ENCODE measurements at places on chromosomes 2 and 18. TPM values are rescaled to one million over a fixed set of nuclear protein-coding genes. Genes with fewer than 3 reads are reported as not detected.

DNA sequence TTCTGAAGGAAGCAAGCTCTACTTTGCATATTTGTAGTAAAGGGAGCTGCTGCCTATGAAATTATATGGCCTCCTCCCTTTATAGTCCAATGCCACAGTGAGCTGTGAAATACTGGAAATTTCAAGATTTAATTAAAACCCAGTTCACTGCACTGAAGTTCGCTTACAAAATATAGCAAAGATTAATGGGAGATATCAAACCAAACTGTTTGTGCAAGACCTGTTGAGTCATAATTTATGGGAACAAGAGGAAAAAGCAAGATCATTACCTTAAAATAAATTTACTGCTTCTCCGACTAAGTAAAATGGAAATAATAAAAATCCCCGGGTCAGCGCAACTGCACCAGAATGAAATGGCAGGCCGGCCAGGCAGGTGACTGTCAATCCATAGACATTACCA lies 215.5 kb upstream of the RAB6C start:
- no peaks in the 10 kb centered on the region for H3K36me3 ChIP-seq
- no peak overlapping the region for H3K27ac ChIP-seq
- H3K4me3 ChIP-seq: no peak overlapping the region

DNA sequence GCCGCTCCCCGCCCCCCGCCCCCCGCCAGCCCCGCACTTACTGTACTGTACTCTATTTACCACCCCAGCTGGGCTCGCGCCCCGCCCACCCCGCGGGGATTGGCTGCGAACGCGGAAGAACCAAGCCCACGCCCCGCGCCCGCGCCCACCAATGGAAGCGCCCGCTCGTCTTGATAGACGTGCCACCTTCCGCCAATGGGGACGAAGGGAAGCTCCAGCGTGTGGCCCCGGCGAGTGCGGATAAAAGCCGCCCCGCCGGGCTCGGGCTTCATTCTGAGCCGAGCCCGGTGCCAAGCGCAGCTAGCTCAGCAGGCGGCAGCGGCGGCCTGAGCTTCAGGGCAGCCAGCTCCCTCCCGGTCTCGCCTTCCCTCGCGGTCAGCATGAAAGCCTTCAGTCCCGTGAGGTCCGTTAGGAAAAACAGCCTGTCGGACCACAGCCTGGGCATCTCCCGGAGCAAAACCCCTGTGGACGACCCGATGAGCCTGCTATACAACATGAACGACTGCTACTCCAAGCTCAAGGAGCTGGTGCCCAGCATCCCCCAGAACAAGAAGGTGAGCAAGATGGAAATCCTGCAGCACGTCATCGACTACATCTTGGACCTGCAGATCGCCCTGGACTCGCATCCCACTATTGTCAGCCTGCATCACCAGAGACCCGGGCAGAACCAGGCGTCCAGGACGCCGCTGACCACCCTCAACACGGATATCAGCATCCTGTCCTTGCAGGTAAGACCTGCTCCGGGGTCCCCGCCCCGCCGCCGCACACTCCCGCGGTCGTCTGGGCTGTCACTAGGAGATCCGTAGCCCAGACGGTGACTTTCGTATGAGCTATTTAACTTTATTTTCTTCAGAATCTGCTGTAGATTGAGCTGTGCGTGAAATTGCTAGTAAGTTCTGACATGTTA lies at the start of gene ID2:
Gene ID2 (plus strand): TSS at position 271 of the 907 bp plus-strand sequence. CDS start 110 bp downstream, at position 381.
- peak within 1 kb of the TSS; percentile 98 for H3K27ac ChIP-seq
- H3K27me3 ChIP-seq: peaks cover 12% of the 10 kb centered on the region
- peaks cover 22% of the 10 kb centered on the region for H3K36me3 ChIP-seq

ID2 gene
- total RNA-seq: 167 TPM

DNA sequence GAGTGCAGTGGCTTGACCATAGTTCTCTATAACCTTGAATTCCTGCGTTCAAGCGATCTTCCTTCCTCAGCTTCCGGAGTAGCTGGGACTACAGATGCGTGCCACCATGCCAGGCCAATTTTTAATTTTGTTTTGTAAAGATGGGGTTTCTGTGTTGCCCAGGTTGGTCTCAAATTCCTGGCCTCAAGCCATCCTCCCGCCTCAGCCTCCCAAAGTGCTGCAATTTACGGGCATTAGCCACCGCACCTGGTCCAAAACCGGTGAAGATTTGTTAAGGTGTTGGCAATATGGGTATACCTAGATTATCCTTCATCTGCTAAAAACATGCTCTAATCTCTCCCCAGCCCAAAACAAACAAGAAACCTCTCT lies 1.3 kb upstream of the EIF2AK3 start:
- peaks cover 5% of the 10 kb centered on the region for H3K27me3 ChIP-seq

DNA sequence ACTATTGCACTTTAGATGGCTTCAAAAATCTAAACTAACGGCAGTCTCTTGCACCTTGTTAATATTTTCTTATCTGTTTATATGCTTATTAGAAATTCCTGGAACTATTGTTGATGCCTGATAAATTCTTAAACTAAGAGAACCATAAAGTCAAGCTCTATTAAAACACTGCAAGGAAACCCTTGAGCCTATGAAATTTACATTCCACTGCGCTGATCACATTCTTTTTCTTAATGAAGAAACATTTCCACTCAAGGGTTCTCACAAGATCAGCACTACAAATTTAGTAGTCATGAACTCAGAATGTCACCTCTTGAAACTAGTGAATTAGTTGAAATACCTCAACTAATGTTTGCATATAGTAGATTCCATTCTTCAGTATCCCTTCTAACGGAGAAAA lies 331.8 kb upstream of the SLC8A1 start:
- DNase-seq: no peak
- H3K4me3 ChIP-seq: no peak overlapping the region
- no peaks in the 10 kb centered on the region for H3K36me3 ChIP-seq
- H3K4me1 ChIP-seq: no peaks in the 10 kb centered on the region
- no peak overlapping the region for H3K27ac ChIP-seq
- H3K27me3 ChIP-seq: no peaks in the 10 kb centered on the region

DNA sequence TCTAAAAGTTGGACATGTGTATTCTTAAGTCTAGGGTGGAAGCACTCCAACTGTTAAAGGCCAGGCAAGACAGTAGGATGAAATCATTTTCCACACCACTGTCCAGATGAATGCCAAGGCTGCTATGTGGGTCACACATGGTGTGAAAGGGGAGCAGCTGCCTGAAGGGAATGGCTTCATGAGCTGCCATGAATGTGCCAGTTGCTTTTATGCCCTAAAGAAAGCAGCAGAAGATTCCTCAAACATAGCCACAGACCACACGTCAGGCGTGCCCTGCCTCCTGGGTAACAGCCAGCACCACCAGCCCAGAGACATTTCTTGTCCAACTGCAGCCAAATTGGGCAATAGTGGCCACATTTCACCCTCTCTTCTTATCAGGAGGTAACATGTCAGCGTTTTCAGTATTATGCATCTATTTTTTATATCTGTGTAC lies 130.2 kb downstream of the MTCL1 start:
- no peak for DNase-seq
- peaks cover 4% of the 10 kb centered on the region for H3K27me3 ChIP-seq
- peaks cover 3% of the 10 kb centered on the region for H3K36me3 ChIP-seq
- H3K4me3 ChIP-seq: no peak overlapping the region
- no peak overlapping the region for H3K27ac ChIP-seq
- H3K4me1 ChIP-seq: no peaks in the 10 kb centered on the region

- peak overlapping the region; percentile 93 for H3K4me3 ChIP-seq
- peaks cover 2% of the 10 kb centered on the region for H3K36me3 ChIP-seq
- H3K27ac ChIP-seq: peak overlapping the region; percentile 100
- no peak for DNase-seq
- H3K4me1 ChIP-seq: peaks cover 51% of the 10 kb centered on the region
Measured at GRCh38 chr18:813172-814071, 1.4 kb upstream of the YES1 start.

GRCh38 chr2:43948370-43948769 lies 47.4 kb downstream of the LRPPRC start:
- H3K4me3 ChIP-seq: no peak overlapping the region
- H3K4me1 ChIP-seq: peaks cover 4% of the 10 kb centered on the region
- no peak for DNase-seq

GRCh38 chr2:38077431-38077769 lies 1.4 kb upstream of the CYP1B1 start:
- H3K36me3 ChIP-seq: peaks cover 1% of the 10 kb centered on the region
- no peak for DNase-seq
- H3K4me3 ChIP-seq: peak overlapping the region; percentile 85
- H3K27ac ChIP-seq: peak overlapping the region; percentile 73

CXCR1 gene
- 0.19 TPM for total RNA-seq

DNA sequence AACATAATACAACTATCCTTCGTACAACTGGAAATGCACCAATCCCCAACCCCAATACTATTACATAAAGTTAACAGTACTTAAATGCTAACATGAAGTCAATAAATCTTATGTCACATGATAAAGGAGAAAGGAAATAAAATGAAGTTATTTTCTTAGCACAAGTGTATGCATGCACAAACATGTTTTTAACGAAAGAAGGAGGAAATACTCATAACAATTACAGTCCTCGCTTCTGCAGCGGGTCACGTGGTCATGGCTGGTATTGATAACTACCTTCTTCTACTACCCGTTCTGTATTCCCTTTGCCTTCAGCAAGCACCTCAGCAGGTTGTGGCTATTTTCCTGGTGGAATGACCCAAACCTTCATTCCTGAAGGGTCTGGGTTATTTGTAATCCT lies 51.7 kb downstream of the PSMG2 start:
- H3K27me3 ChIP-seq: no peaks in the 10 kb centered on the region
- no peak for DNase-seq
- no peak overlapping the region for H3K27ac ChIP-seq
- H3K36me3 ChIP-seq: no peaks in the 10 kb centered on the region
- peaks cover 10% of the 10 kb centered on the region for H3K4me1 ChIP-seq
- no peak overlapping the region for H3K4me3 ChIP-seq

TMEM18 gene
- total RNA-seq: 31.3 TPM

MYO5B gene
- not detected for total RNA-seq

DNA sequence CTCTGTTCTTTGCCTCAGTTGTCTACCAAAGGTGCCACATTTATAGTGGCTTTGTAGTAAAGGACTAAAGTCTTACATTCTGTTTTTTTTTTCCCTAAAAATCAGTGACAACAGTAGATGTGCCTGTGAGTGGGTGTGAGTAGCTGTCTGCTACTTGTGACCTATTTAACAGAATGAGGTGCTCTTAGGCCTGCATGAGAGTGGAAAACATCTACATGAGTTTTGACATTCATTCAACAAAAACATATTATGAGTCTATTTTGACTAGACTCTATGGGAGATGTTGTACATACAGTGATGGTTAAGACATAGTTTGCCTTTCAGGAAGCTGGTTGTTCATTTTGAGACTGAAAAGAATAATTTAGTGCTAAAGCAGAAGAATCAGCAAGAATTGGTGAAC lies 36.7 kb downstream of the IL1R2 start:
- no peak for DNase-seq
- no peaks in the 10 kb centered on the region for H3K27me3 ChIP-seq
- H3K4me1 ChIP-seq: peaks cover 11% of the 10 kb centered on the region
- H3K4me3 ChIP-seq: no peak overlapping the region

Data from activated naive CD8-positive, alpha-beta T cell treated with anti-CD3 and anti-CD28 coated beads, Interleukin-2, amount 10 ng/mL, durations not matched to agents 7 days and 5 days (primary cell).